ENCODE measurements at places on chromosomes 7 and 10.

DNA sequence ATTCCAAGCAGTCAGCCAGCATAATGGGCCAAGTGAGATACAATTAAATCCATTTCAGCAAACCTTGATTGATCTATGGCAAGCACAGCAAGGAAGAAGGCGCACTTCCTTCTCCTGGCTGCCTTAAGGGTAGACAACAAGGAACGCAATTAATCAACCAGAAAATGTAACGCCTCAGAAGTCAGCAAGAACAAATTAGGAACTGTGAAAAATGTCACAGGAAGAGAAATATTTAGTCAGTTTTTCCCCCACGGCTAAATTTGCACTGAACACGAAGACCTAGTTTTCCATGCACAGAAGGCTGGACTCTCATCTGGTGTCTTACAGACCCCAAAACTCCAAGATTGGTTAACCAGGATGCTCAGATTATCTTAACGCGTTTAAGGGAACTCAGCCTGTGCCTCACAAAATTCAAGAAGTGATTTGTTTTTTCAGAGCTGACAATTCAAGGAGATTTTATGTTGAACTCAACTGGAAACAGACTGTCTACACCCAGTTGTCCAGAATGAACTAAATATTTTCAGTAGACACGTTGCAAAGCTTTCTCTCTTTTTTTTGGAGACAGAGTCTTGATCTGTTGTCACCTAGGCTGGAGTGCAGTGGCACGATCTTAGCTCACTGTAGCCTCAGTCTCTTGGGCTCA, 14.2 kb downstream of the SNX8 start:
- DNase-seq = no peak

- no peak for DNase-seq
These were observed 273.9 kb upstream of the NFE2L3 start for GRCh38 chr7:25877802-25878789.

DNA sequence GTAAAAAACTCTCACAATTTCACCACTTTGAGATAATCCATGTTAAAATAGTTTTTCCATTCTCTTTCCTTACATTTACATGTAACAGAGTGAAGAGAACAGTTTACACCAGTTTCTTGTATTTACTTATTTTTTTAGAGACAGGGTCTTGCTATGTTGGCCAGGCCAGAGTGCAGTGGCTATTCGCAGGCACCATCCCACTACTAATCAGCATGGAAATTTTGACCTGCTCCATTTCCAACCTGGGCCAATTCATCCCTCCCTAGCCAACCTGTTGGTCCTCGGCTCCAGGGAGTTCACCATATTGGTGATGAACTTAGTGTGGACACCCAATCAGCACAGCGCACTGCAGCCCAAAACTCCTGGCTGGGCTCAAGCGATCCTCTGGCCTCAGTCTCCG, 74.1 kb downstream of the LYZL2 start:
- DNase-seq = no peak

DNA sequence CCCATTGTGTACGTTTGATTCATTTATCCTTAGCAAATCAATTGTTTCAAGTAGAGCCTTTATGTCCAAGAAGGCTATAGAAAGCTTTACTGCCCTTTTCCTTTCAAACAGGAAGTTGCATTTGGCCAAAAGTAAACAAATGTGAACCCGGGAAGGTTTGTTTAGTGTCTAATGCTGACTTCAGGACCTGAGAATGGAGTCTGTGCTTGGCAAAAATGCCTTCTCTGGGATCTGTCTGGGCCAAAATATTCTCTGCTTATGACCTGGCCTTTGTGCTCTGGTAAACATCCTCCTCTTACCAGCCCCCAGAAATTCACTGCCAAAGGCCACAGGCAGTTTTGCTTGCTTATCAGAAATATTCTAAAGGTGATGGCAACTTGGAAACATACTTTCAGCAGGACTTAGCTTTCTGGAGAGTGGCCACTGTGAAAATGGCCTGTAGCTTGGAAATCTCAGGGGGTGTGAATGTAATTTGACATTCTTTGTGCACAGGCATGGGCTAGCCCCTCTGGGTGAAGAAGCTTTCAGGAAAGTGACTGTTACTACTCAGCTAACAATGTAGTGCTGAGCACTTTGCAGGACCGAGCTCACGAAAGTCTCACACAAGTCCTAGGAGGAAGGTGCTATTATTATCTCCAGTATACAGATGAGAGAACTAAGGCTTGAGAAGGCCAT, 199.5 kb downstream of the PTEN start:
- DNase-seq = no peak

- DNase-seq = no peak
These were observed 25.7 kb upstream of the LRRC4 start for GRCh38 chr7:128056901-128057300.

- no peak for DNase-seq
These were observed 19.3 kb downstream of the STK17A start for GRCh38 chr7:43602256-43602655.
